Small intestine (tissue), 16 donors: ENCODE measurements at places on chromosomes 1 and 21. TPM values are rescaled to one million over a fixed set of nuclear protein-coding genes. Genes with fewer than 3 reads are reported as not detected.

- DNase-seq: no peak
Observed at GRCh38 chr1:6948416-6948815, 163.2 kb downstream of the CAMTA1 start.

DNA sequence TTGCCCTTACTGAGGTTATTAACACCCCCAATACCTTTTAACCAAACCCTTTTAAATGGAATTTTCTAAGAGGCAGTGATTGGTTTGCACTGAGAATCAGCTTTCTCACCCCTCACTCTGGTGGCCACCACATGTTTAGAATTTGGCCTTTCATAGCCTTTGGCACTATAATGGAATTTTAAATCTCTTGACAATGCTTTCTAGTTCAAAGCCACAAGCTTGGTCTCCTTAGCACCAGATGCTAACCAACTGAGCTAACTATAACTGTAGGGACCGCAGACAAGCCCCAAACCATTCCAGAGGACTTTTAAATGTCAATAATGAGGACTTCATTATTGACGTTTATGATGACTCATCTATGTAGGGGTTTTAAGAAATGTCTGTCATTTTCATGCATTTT is 238.7 kb upstream of the SNX7 start:
- DNase-seq: no peak

GRCh38 chr1:117093870-117094621 is 27.5 kb downstream of the TRIM45 start:
- DNase-seq: peak; percentile 75

TSPAN1 gene
- polyA plus RNA-seq: 104 TPM

NDUFS2 gene
- polyA plus RNA-seq: 170 TPM

FOXD3 gene
- not detected for polyA plus RNA-seq

DNA sequence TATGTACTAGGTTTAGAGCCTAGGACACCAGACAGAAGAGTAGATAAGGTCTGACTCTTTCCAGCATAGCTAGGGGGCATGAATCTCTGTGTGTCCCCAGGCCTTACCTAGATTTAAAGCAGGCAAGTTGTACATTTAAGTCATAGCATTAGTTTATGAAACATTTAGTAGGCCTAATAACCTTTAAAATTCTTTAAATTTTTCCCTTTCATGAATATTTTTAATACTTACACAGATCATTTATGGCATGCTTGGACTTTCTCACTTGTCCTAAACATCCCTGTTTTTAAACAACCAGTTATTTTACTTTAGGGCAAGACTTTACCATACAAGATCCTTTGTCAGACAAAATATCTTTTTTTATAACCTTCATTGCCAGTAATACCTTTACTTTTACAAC is 258.4 kb upstream of the ZRANB2 start:
- no peak for DNase-seq

- DNase-seq: peak; percentile 64
Observed at GRCh38 chr21:32653326-32653901, 41.2 kb upstream of the CFAP298 start.

- no peak for DNase-seq
Observed at GRCh38 chr1:36673202-36673601, 190.5 kb upstream of the CSF3R start.

DNA sequence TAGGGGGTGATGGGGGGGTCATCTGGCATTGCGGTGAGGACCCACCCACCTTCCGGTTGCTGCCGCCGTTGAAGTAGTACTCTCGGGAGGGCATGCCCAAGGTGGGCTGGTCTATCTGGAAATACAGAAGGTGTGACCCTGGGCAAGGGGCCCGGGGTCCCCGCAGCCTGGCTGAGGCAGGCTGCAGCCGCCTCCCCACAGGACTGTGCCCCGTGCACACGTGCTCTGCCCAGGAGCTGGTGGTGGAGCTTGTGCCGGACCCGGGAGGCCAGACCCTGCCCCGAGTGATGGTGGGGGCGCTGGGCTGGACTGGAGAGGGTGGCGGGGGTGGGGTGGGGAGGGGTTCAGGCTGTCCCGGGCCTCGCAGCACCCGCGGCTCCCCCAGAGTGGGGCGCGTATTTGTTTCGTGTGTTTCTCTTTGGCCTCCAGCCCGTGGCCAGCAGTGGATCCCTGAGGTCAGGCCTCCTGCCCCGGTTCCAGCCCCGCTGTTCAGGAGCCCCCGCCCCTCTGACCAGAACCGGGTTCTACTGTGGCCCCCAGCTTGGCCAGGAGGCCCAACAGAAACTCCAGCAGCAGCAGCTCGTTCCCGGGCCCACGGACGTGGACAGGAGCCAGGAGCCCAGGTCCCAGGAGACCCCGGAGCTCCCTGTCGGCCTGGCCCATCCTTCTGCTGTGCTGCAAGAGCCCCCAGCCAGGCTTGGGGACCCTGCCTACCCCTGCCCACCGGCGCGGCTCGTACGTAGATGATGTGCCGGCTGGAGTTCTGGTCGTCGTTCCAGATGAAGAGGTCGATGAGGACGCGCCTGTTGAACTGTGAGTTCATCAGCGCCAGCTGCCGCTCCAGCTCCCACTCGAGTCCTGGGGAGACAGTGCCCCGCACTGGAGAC is 19.2 kb downstream of the PRXL2B start:
- DNase-seq: no peak

- no peak for DNase-seq
Observed at GRCh38 chr1:239731082-239731748, 344.8 kb downstream of the CHRM3 start.

DNA sequence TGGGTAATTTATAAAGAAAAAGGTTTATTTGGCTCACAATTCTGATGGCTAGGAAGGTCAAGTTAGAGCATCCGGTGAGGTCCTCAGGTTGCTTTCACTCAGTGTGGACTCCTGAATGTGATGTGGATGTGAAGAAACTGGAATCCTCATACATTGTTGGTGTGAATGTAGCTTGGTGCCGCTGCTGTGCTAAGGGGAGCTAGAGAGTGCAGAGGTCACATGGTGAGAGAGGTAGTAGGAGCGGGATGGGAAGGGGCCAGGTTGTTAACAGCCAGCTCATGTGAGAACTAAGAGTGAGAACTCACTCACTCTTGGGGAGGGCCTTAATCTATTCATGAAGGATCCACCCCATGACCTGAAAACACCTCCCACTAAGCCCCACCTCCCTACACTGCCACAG is 21.8 kb downstream of the ITSN1 start:
- DNase-seq: no peak

- DNase-seq: peak; percentile 84
Observed at GRCh38 chr1:37071829-37072228, 37.5 kb upstream of the GRIK3 start.

MEGF6 gene
- 0.45 TPM for polyA plus RNA-seq

DNA sequence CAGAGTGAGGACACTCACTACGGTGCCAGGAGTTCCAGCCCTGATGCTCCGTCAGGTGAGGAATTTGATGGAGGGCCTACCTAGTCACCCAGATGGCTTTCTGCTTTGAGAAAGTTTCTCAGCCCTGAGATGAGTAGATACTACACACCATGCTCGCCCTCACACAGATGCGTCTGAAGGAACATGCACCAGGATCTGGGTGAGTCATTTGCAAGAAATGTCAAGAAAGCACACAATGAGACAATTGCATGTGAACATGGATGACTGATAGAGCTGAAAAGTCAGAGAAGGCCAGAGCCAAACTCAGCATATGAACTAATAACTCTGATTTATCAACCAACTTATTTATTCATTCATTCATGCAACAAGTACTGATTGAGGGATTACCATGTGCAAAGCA is 483.9 kb downstream of the OMA1 start:
- no peak for DNase-seq

DNA sequence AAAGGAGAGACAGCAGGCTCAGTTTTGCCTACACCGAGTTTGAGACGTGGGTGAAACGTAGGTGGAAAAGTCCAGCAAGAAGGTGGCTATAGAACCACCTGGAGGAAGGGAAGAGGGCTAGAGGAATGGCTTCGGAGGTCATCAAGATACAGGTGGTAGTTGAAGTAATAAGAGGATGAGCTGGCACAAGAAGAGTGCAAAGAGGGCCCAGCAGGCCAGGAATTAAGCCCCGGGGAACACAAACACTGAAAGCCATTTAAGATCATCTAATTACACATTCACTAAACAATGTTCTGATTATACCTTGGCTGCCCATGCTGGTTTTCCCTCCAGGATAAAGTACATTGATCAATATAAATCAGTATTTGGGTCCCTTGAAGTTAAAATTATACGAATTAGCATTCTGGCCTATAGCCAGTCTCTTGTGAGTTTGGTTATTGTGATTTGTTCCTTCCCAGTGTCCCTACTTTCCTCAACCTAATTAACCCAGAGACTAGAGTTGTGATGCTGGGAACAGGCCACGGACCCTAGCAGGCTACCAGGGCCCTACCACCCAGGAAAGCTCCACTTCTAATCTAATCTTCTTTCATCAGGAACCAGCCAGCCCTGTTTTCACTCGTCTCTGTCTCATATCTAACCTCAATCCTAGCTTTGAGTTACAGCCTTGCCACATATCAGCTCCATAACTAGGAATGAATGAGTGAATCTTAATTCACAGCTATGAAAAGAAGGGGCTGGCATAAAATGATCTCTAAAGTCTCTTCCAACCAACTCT is 26.4 kb upstream of the PPP1R15B start:
- no peak for DNase-seq

DNA sequence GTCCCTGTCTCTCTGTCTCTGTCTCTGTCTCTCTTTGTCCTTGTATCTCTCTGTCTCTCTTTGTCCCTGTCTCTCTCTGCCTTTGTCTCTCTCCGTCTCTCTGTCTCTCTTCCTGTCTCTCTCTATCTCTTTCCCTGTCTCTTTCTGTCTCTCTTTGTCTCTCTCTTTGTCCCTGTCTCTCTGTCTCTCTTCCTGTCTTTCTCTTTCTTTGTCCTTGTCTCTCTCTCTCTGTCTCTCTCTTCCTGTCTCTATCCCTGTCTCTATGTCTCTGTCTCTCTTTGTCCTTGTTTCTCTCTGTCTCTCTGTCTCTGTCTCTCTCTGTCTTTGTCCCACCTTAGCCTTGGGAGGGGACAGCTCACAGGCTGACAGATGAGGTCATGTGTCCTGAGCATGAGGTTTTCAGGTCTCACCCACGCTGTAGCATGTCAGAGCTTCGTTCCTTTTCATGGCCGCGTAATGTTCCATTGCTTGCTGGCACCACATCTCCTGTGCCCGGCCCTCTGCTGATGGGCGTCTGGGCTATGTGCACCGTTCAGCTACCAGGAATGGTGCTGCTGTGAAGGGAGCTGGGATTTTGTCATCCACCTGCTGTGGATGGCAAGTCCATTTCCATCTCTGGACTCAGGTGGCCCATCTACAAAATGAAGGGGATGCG is 27.6 kb downstream of the TP73 start:
- DNase-seq: no peak

DNA sequence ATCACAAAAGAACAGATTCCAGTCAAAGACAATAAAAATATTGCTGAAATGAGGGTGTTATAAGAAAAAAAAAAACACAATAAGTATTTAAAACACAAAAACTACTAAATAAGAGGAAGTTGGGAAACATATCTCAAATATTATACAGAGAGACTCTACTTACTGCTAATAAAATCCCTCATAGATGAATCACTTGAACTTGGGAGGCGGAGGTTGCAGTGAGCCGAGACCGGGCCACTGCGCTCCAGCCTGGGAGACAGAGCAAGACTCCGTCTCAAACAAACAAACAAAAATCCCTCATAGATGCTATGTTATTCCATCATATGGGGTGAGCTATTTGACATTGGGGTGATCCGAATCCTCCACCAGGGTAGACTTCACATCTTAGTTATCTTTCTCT is 48.0 kb upstream of the ZNF281 start:
- DNase-seq: no peak

- DNase-seq: no peak
Observed at GRCh38 chr1:30384286-30385245, 338.8 kb downstream of the MATN1 start.

GRCh38 chr1:37629008-37629407 is 5.7 kb downstream of the RSPO1 start:
- no peak for DNase-seq

ANGPTL3 gene
- polyA plus RNA-seq: 19.5 TPM

SPATC1L gene
- polyA plus RNA-seq: 12.6 TPM

C1orf105 gene
- not detected for polyA plus RNA-seq

- DNase-seq: no peak
Observed at GRCh38 chr1:228176461-228177182, 11.0 kb downstream of the IBA57 start.

VHLL gene
- not detected for polyA plus RNA-seq

CD247 gene
- polyA plus RNA-seq: 0.45 TPM

XCL2 gene
- polyA plus RNA-seq: not detected

DNA sequence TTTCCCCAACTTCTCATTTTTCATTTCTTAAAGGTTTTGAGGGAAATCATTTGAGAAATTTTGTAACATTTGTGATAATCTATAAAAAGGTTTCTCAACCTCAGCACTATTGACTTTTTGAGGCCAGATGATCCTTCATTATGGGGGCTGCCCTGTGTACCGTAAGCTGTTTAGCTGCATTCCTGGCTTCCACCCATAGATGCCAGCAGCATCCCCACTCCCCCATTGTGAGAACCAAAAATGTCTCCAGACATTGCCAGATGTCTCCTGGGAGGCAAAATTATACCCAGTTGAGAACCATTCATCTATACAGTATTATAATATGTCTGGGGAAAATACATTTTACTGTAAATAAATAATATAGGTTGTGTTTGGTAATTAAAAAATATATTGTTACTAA is 146.0 kb downstream of the PBX1 start:
- no peak for DNase-seq

HIVEP3 gene
- 0.67 TPM for polyA plus RNA-seq

DNA sequence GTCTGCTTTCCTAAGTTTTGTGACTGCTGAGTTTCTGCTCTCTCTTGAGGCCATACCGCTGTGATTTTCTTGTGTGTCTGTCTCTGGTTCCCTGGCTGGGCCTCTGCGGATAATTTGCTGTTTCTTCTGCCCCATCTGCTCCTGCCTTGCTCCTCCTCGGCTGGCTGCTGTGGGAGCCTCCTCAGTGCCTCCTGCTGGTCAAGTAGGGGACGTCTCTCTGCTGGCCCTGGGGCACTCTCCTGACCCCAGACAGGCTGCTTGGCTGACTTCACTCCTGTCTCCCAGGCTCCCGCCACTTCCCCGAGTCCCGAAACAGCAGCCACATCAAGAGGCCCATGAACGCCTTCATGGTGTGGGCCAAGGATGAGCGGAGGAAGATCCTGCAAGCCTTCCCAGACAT is 28.5 kb downstream of the ETNK2 start:
- peak; percentile 31 for DNase-seq

BSND gene
- not detected for polyA plus RNA-seq

CAMTA1 gene
- 172 TPM for polyA plus RNA-seq

GRCh38 chr1:220692436-220693228 is 2.5 kb downstream of the C1orf115 start:
- no peak for DNase-seq

DNA sequence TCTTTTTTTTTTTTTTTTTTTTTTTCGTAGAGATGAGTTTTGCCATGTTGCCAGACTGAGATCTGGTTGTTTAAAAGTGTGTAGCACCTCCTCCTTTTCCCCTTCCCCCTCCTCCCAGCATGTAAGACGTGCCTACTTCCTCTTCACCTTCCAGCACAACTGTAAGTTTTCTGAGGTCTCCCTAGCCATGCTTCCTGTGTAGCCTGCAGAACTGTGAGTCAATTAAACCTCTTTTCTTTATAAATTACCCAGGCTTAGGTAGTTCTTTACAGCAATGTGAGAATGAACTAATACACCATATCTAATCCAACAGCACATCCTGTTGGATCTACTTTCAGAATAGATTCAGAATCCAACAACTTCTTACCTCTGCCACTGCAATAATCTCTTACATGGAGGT is 111.1 kb downstream of the CLIC6 start:
- no peak for DNase-seq
